ENCODE measurements at places on chromosomes 12 and 14.

GRCh38 chr14:95484296-95484695, 32.2 kb downstream of the SYNE3 start:
- DNase-seq: no peak

- no peak for DNase-seq
Measured at GRCh38 chr14:23171222-23171975, 12.1 kb downstream of the SLC7A8 start.

- DNase-seq: no peak
Measured at GRCh38 chr14:104647467-104648043, 41.9 kb upstream of the INF2 start.

GRCh38 chr12:91854725-91855124, 290.9 kb downstream of the BTG1 start:
- no peak for DNase-seq

DNA sequence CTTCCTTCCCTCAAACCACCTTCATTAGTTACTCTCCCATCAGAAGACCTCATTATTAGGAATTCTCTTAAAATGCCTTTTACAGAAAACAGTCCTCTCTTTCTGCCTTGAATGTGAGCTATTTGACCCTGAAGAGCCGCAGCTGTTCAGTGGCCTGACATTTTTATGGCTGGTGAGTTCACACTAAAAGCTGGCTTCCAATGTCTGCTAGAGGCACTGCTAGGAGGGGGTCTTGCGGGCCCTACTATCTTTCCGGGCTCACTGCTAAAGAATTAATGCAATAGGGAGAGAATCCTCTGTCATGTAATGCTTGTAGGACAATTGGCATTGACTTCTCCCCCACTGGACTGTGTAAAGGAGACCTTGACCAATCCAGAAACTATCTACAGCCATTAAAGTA, 87.7 kb downstream of the GPR135 start:
- DNase-seq: no peak
